ENCODE measurements at places on chromosomes 1 and 21.

- DNase-seq: peak; percentile 73
Observed at GRCh38 chr1:1250786-1251284, 4.3 kb upstream of the C1QTNF12 start.

DNA sequence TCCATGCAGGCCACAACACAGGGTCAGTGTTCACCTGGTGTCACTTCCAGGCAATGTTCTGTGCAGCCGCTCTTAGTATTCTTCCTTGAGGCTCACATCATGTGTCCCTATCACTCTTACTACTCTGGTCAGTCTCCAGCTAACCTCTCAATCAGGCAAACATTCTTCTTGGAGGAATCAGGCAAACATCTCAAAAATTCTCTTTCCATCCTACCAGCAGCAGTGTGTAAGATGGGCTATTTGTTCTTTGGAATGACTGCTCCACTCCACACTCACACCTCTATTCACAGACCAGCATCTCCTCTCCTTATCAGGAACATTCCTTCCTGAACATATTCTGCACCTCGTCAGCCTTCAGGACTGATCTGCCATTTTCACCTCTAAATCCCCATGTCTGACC, 4.0 kb downstream of the S100A7A start:
- no peak for DNase-seq

- no peak for DNase-seq
Observed at GRCh38 chr21:34939673-34940331, 109.3 kb downstream of the RUNX1 start.

- DNase-seq: no peak
Observed at GRCh38 chr1:206029484-206029883, 5.8 kb upstream of the CTSE start.

GRCh38 chr1:39344394-39345154, 140.1 kb downstream of the MACF1 start:
- DNase-seq: no peak

DNA sequence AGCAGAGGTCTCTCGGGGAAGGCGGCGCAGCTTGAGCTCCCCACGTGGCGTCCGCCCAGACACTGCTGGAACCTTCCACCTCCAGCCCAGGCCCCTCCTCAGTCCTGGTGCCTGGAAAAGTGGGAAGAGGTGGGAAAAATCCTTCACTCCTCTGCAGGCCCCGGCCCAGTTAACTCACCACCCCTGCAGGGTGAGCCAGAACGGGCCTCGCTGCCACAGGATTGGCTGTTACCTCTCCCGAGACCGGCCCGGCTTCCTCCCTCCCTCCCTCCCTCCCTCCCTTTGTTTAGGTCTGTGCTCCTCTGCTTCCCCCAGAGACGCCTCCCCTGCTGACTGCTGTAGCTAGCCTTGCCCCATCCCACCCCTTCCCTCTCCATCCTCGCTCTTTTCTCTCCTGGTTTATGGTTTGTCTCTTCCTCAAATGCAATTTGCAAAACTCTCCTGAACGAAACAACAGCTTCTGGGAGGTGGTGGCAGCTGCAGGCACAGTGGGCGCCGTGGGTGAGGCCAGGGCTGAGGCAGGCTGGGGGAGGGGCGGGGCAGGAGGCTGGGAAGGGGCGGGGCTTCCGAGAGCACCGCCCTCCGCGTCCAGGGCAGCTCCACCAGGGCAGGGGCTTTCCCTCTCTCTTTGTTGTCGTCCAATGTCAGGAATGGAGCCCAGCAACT, 6.5 kb downstream of the CAPN9 start:
- peak; percentile 35 for DNase-seq

- DNase-seq: peak; percentile 9
Observed at GRCh38 chr1:165645654-165646366, 14.8 kb downstream of the MGST3 start.
